Left lung (tissue), 14 donors: ENCODE measurements at places on chromosomes 12 and 14. TPM values are rescaled to one million over a fixed set of nuclear protein-coding genes. Genes with fewer than 3 reads are reported as not detected.

DNA sequence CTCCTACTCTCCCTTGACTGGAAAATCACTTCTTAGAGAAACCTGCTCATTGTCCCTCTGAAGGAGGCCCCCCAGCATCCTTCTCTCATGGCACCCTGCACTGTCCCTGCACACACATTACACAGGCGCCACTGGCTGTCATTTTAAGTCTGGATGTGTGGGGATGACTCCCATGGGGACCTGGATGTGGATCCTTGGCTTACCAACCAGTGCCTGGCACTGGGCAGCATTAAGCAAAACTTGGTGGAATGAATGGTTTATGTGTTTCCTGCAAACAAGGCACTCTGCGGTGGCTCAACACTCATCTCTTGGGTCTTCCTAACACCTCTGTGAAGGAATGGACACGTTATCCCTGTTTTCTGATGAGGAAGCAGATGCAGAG lies 162.4 kb downstream of the RBM19 start:
- DNase-seq: no peak

DNA sequence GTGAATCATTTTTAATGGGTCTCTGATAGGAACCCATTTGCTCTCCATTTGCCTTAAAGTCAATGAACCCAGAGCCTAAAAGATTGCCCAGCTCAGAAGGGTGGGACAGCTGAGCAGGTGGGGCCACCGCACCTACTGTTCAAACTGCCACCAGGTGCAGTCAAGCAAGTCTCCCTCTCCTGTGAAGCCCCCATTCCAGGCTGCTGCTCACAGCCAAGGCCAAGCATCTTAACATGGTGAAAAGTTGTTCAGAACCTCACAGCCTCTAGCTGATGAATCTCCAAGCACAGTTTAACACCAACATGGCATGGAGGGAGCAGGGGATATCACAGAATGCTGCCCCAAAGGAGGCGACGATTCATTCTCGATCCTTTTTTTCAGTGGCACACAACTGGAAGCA lies 29.5 kb downstream of the ANO2 start:
- DNase-seq: no peak

- no peak for DNase-seq
Measured at GRCh38 chr12:87814625-87815024, 214.6 kb downstream of the C12orf50 start.

DNA sequence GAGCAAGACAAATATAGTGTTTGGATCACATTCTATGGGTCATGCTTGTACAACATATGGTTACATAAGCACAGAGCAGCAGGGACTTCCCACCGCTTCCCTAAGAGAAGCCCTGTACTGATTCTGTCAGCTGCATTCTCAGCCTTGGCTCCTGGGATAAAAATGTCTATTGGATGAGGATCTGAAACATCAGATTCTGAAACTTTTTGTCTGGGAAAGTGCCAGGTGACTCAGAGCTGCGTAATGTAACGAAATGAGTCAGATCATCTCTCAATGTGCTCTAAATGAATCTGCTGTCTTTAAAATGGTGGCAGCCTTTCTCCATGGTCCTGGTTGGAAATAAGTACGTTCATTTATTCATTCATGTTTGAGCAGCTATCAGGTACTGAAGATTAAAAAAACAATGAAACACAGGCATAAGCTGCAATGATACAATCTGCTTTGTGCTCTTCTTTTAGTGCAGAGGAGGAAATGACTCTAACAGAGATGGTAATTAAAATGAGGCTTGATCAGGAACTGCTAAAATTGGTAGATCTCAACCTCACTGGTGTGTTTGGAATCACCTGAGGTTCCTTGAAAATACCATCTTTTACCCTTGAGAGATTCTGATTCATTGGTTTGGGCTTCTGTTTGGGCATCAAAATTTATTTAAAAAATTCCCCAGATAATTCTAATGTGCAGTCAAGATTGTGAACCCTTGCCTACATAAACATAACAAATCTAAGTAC lies 99.1 kb upstream of the NAP1L1 start:
- peak; percentile 36 for DNase-seq

DNA sequence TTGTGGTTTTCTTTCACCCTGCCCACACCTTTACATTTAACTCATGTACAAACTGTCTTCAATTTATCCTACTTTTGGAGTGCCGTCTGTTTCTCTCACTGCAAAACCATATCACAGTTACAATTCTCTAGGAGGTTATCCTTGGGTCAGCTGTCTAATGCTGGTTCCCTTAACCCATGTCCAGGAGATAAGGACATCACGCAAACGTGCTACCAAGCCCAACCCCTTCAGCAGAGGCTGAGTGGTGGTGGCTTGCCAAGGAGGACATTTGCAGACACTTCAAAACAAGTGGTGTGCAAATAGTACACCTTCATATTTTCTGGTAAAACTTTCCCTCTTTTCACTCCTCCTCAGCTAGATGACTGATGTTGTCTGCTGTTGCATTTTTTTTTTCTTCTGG lies 167.9 kb downstream of the PAX9 start:
- no peak for DNase-seq

DNA sequence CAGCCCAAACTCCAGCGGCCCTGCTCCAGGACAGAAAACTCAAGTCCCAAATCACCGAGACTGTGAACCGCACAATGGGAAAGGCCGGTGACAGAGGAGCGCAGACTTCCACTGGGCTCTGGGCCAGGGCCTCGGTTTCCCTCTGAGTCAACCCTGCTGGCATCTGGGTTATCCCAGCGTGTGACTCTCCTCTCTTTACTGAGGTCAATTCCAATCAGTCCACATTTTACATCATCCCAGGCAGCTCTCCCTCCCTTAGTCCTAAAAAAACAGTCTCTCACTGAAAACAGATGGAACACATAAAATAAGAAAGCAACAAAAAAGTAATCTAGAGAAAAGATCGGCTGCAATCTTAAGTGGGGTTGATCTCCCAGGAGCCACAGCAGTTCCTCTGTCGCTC lies 36.9 kb downstream of the ITPK1 start:
- no peak for DNase-seq

GRCh38 chr12:54134850-54135249 lies 53.9 kb downstream of the SMUG1 start:
- DNase-seq: no peak

- DNase-seq: peak; percentile 44
Measured at GRCh38 chr12:48454667-48455066, 17.7 kb upstream of the ANP32D start.

GRCh38 chr14:102668291-102668873 lies 75.9 kb downstream of the RCOR1 start:
- DNase-seq: no peak

DNA sequence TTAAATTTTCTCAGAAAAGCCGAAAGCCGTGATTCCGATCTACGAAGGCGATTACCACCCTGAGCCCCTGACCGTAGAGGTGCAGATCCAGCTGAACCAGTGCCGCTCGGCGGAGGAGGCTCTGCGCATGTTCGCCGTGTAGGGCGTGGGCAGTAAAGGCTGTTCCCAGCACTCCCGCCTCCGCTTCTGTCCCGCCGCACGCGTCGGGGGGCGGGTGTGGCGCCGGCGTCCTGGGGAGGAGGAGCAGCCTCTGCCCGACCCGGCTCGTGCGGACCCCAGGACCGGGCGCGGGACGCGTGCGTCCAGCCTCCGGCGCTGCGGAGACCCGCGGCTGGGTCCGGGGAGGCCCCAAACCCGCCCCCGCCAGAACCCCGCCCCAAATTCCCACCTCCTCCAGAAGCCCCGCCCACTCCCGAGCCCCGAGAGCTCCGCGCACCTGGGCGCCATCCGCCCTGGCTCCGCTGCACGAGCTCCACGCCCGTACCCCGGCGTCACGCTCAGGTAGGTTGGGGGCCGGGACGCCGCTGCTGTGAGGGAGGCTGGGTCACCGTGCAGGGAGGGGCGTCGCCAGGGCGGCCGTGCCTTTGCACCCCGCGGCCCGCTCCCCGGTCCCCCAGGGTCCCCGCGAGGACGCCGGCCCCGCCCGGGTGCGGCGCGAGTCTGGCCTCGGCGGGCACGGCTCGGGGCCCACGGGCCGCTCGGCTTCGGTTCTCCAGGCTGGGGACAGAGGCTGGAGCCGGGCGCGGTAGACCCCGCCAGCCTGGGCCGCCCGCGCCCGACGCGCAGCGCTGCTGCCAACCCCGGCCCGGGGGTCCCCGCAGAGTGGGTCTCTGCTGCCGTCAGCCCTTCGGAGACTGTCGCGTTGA lies at the start of gene B3GNT4:
B3GNT4 (plus strand) TSS at position 409 of the 866 bp plus-strand sequence. CDS start 910 bp downstream, outside the sequence.
- peak; percentile 89 for DNase-seq

DNA sequence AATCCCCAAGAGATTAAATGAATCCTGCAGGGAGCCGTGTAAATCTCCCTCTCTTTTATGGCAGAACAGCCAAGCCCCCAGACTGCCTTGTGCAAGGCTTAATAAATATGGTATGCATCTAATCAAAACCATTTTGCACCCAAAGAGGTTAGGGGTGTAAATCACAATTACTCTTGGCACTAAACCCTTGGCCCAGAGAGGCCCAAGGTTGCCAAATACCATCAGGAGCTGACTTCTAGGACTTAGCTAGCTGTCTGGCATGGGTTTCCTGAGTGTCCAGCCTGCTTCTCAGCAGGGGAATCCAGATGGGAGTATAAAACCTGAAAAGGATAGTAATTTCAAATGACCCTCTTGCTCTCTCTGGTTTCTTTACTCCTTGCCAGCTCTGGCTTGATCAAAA lies 610.4 kb downstream of the MED13L start:
- no peak for DNase-seq

DNA sequence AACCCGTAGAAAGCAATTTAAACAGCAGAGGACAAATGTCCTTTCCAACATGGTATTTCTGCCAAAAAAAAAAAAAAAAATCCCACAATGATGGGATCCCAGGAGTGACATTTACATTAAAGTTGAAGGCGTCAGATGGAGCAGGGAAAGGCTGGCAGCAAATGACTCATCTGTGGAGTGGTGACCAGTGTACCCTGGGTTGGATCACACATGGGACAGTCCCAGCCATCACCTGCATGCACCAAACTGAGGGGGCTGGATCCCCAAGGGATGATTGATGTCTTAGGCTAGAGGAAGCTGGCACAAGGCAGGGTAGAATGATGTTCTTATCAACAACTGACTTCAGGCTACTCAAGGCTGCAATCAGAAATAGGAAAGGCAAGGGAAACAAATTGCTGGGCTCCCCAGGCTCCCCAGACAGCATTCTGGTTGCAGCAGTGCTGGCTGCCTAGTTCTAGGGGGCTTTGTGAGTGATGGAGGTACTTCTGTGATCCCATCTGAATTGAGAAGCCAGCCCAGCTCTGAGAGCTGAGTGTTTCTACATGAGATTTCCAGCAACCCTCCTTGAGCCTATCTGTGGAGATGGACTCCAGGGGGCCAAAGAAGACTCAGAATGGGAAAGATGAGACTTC lies 117.9 kb downstream of the DPF3 start:
- no peak for DNase-seq

- DNase-seq: no peak
Measured at GRCh38 chr12:125229878-125230530, 164.8 kb downstream of the AACS start.

- DNase-seq: no peak
Measured at GRCh38 chr12:57549909-57550640, at the start of gene KIF5A. KIF5A (plus strand) TSS chr12:57550044; CDS start chr12:57550272, 228 bp downstream.

Gene CRY1
- total RNA-seq: 19.4 TPM

Gene HOXC4
- total RNA-seq: 0.68 TPM

Gene ZNF740
- total RNA-seq: 39.2 TPM

Gene AMN
- 23.2 TPM for total RNA-seq

Gene SDR9C7
- total RNA-seq: not detected

Gene LRIG3
- 28.6 TPM for total RNA-seq
